Dorsolateral prefrontal cortex (tissue), 122 donors: ENCODE measurements at places on chromosomes 11 and 22. TPM values are rescaled to one million over a fixed set of nuclear protein-coding genes. Genes with fewer than 3 reads are reported as not detected.

Gene OR5P2
- total RNA-seq = not detected

Gene RPLP2
- 598 TPM for total RNA-seq

Gene ARHGAP20
- total RNA-seq = 19.4 TPM

Gene RAC2
- 4.8 TPM for total RNA-seq

Gene C22orf39
- total RNA-seq = 57.0 TPM

Gene SMIM35
- total RNA-seq = not detected

Gene CCDC116
- total RNA-seq = 1.9 TPM

Gene HBG1
- not detected for total RNA-seq

Gene RNF214
- total RNA-seq = 47.8 TPM

Gene OR5A1
- total RNA-seq = not detected

Gene DNAL4
- total RNA-seq = 22.8 TPM

Gene OR51B5
- 1.1 TPM for total RNA-seq

Gene B4GALNT4
- 156 TPM for total RNA-seq

Gene CFAP300
- 0.80 TPM for total RNA-seq

Gene SEPTIN5
- total RNA-seq = 256 TPM

Gene TRIM51
- not detected for total RNA-seq

Gene MAML2
- total RNA-seq = 12.6 TPM

Gene BIK
- total RNA-seq = not detected

Gene GRAMD1B
- total RNA-seq = 103 TPM

Gene TTC36
- total RNA-seq = 2.3 TPM

Gene RAG1
- 0.79 TPM for total RNA-seq

Gene CCT8L2
- not detected for total RNA-seq

Gene PKP3
- total RNA-seq = 1.3 TPM

Gene MAJIN
- total RNA-seq = not detected

Gene OTOG
- 0.29 TPM for total RNA-seq

Gene ISX
- not detected for total RNA-seq

Gene FOLR2
- total RNA-seq = 10.2 TPM

Gene GPHA2
- not detected for total RNA-seq

Gene CDC42BPG
- total RNA-seq = 0.20 TPM

Gene CNTN5
- total RNA-seq = 22.3 TPM

Gene C11orf42
- total RNA-seq = not detected

Gene CRYBA4
- total RNA-seq = not detected

Gene NEAT1
- 555 TPM for total RNA-seq

Gene P4HA3
- total RNA-seq = 0.43 TPM

Gene BEST1
- total RNA-seq = 176 TPM

Gene GAB4
- total RNA-seq = not detected

Gene TUB
- total RNA-seq = 83.1 TPM

Gene TH
- 0.85 TPM for total RNA-seq

Gene GUCY1A2
- total RNA-seq = 71.0 TPM

Gene ATG16L2
- total RNA-seq = 40.3 TPM

Gene MGAT3
- total RNA-seq = 96.7 TPM

Gene TCN1
- not detected for total RNA-seq

Gene KCTD14
- total RNA-seq = 1.7 TPM

Gene GLYAT
- 0.48 TPM for total RNA-seq

Gene CCDC87
- total RNA-seq = 0.78 TPM

Gene RBMXL2
- not detected for total RNA-seq
